ENCODE measurements at places on chromosomes 13 and 19.
A peak's percentile ranks its signal among the peaks of the same experiment; 100 is the strongest.

DNA sequence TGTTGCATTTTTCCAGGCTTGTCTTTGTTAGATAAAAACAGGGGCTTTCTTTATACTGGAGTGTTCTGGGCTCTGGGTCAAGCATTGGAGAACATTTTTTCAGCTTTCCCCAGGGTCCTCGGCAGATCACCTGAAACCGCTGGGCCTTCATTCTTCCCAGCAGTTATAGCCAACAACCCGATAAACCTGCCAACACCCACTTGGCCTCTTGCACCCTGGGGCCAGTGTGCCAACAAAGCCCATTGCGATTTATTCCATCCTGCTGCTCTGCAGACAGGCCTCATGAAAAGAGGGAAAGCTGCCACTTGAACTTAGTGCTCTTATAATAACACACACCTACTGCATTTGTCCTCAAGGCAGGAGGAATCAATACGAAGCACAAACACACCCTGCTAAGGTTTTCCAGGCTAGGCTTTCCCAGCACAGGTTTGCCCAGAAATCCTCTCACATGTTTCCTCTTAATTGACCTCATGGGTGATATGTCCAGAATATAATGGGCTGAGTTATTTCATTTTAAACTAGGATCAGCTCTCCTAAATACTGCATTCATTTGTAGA, 669.3 kb downstream of the LIG4 start:
- no peak for DNase-seq

- no peak for DNase-seq
Observed at GRCh38 chr13:58978331-58978730, 1185.4 kb downstream of the DIAPH3 start.

GRCh38 chr13:97296740-97297139, 74.6 kb downstream of the MBNL2 start:
- DNase-seq: no peak

DNA sequence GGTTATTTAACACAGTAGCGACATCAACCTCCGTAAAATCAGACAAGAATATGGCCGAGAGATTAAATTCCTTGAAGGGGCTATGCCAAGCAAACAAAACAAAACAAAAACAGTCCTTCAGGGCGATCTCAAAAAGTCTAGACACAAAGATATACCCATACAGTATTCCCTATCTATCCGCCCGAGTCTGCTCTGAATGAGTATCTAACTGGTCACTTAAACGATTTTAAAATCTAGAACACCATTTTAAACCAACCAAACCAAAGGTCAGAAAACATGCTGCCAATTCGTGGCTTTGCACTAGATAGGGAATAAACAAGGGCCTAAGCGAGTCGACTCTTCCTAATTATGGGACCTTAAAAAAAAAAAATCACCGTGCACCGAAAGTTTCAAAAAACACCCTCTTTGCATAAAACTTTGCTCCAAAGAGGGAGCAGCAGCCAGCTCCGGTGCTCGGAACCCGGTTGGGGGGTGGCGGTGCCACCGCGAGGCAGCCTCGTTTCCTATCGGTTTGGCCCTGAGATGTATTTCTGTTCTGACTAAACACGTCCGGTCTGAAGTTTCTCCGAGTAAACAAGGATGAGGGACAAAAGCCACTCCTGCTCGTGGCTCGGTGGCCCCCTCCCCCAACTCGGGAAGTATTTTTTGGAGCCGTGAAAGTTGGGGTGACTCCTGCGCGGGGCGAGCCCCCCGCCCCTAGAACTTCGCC, 1.8 kb downstream of the HMGB1 start:
- peak; percentile 52 for DNase-seq

DNA sequence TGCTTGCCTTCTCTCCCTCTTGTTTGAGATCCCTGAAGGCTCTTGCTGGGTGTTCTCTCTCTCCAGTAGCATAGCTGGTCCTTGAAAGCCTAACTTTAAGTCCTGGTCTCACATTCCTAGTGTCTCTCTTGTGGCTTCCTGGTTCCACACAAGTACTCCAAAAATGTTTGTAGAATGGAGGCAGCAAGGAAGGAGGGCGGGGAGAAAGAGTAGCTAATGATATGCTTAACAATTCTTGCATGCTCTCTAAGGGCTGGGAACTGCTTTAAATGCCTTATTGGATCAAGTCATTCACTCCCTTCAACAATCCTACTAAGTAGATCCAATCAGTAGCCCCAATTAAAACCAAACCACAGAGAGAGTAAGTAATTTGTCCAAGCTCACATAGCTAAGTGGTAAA, 357.3 kb downstream of the KLF5 start:
- peak; percentile 66 for DNase-seq

GRCh38 chr13:46181377-46181839, 569 bp downstream of the LCP1 start:
- no peak for DNase-seq

DNA sequence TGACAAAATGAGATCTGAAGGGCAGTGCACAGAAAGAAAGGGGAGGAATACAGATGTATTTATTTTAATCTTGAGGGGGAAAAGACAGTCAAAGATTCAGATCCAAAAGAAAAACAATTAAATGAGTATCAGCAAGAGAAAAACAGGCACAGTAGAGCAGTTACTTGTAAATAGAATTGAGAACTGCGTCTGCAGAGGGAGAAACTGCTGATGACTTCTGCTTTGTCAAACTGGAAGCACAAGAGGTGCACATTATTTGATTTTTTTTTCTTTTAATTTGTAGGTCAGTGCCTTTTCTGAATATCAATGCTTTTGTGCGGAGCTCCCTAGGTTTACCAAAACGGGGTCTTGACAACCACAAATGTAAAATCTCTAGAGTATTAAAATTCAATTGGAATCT, 37.3 kb downstream of the EFNB2 start:
- DNase-seq: no peak

DNA sequence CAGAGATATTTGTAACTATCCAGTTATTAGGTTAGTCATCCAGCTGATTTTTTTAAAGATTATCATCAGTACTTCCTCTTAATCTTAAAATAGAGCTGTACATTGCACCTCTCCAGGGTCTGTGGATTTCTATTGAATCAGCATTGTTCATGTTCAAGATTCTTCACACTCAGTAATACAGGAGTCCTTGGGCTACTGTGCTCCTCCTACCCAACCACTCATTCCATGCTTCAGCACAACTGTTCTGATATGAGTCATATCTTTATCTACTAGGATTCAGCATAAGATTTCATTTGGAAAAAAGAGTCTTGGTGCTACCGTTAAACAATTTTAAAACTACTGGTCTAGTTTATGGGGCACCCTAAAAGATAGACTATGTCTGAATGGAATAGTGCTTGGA, 357.8 kb downstream of the DCT start:
- DNase-seq: peak; percentile 71

- DNase-seq: no peak
Observed at GRCh38 chr13:48858122-48858902, 117.4 kb upstream of the FNDC3A start.

GRCh38 chr13:21137696-21138095, 38.7 kb downstream of the SKA3 start:
- DNase-seq: peak; percentile 20
